Activated T-cell treated with anti-CD3 and anti-CD28 coated beads for 24 hours (primary cell): ENCODE measurements at places on chromosomes 5 and 9.

DNA sequence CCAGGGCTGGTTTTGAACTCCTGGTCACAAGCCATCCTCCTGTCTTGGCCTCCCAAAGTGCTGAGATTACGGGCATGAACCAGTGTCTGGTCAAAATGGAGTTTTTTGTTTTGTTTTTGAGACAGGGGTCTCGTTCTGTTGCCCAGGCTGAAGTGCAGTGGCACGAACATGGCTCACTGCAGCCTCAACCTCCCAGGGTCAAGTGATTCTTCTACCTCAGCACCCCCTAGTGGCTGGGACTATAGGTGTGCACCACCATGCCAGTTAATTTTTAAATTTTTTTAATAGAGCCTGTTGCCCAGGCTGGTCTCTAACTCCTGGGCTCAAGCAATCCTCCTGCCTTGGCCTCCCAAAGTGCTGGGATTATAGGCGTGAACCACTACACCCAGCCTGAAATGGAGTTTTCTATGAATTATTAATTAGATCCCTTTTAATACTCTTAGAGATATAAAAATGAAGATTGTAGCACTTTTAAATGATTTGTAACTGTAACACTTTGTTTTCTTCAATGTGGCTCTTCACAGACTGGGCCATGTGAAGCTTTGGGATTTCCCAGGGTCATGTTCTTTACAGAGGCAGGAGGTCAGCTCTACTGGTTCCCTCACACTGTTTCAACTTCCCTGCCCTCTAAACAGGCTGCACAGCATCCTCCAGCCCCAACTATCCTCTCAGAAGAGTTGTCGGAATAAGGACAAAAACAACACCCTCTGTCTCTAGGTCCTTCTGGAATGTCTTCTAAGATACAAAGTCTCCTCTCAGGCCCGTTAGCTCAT, 32.7 kb upstream of the SPARC start:
- no peak for DNase-seq

GRCh38 chr5:26833596-26833995, 204.8 kb downstream of the CDH9 start:
- DNase-seq = no peak

DNA sequence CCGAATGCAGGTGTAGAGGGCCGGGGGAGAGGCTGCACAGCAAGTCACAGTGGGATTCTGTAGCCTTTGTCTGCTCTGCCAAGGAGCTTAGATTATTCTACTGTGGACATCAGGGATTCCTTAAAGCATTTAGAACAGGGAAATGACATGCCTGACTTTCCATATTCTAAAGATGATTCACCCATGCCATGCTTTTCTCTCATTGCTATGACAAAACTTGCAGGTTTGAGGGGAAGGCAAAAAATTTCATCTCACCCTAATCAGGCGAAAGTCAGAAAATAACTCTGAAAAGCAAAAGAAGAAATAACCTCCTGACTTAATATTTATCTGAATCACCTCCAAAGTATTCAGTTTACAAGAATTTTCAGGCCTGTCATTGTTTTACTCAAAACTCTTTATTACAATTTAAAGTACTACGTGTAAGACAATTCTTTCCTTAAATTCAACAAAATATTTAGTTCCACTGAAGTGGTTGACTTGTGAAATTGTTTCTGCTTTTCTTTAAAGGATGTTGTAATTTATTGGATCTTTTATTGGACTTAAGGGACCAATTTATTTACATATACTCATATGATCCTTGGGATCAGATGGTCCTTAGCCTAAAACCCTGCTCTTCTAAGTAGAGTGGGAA, 30.0 kb upstream of the GAS1 start:
- no peak for DNase-seq

GRCh38 chr9:105054491-105054890, 126.5 kb upstream of the ABCA1 start:
- DNase-seq = no peak

GRCh38 chr5:126744836-126745235, 32.1 kb upstream of the LMNB1 start:
- DNase-seq = no peak

DNA sequence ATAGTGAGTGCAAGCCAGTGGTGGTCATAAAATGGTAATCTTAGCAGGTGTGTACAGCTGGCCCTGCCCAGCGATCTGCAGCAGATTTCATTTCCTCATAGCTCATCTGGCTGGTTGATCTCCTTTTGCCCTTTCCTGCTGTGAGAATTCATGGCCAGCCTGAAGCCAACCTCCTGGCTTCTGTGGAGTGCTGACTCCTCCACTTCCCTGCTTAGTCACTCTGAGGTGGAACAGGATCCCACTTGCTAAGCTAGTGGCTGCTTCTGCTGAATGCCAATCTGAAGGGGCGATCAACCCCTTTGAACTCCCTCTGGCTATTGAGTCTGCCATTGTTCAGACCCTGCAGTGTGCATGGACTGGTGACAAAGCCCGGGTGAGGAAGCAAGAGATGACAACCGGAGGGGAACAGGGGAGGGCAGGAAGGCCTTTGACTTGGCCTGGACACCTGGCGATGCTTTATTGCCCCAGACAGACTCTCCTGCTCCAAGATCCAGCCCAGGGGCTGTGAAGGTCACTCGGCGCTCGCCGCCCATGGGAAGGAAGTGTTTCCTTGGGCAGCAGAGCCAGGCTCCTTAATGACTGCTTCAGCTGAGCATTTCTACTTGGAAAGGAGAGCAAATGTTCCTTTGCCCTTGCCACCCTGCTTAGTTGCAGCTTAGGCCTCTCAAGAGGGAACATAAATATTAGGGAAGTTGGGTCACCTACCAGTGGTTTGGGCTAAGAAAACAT, 341.1 kb downstream of the ZSWIM6 start:
- no peak for DNase-seq

DNA sequence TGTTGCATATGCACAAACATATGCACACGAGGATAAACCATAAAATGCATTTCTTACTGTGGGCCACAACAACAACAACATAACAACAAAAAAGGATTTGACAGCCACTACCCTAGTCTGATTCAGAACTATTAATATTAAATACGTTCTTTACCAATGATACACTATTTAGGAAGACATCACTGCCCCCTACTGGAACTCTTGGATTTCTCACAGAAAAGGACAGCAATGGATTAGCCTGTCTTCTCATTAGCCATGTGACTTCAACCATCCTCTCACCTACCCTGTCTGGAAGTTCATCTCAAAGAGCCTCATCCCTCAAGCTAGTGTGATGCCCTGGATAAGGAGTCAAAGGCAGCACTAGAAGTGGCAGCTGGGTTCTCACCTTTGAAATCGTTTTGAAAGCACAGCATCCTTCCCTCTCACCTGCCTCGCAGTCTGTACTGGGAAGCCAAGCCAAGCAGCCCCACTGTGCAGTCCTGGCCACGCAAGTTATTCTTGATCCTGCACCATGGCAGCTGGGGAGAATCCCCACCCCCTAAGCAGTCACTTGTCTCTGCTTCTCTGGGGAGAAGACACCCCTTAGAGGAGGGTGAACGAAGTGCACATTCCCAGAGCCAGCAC, 64.6 kb downstream of the SH3TC2 start:
- DNase-seq = no peak

DNA sequence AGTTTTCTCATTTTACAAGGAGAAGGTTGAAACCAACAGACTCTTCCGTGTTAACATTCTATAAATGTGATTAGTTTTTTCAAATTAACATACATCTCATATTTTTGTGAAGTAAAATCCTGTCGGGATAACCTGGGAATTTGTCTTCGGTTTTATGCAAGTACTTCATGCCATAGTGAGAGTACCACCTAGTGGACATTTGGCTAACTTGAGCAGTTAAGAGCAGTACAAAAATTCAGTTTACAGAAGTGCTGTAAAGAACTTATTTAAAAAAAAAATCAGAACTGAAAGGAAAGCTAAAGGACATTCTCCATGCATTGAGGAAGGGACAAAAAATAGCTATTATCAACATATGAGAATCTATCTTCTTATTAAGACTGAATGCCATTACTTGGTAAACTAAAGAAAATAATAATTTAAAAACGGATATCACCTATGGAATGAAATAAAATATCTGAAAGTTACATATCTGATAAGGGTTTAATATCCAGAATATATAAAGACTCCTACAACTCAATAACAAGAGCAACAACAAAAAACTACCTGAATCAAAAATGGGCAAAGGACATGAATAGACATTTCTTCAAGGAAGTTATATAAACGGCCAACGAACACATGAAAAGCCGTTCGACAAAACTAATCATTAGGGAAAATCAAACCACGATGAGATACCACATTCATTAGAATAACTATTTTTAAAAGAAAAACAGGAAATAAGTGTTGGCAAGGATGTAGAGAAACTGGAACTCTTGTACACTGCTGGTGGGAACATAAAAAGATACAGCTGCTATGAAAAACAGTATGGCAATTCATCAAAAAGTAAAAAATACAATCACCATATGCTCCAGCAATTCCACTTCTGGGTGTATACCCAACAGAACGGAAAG, 117.0 kb upstream of the GNA14 start:
- DNase-seq = no peak

DNA sequence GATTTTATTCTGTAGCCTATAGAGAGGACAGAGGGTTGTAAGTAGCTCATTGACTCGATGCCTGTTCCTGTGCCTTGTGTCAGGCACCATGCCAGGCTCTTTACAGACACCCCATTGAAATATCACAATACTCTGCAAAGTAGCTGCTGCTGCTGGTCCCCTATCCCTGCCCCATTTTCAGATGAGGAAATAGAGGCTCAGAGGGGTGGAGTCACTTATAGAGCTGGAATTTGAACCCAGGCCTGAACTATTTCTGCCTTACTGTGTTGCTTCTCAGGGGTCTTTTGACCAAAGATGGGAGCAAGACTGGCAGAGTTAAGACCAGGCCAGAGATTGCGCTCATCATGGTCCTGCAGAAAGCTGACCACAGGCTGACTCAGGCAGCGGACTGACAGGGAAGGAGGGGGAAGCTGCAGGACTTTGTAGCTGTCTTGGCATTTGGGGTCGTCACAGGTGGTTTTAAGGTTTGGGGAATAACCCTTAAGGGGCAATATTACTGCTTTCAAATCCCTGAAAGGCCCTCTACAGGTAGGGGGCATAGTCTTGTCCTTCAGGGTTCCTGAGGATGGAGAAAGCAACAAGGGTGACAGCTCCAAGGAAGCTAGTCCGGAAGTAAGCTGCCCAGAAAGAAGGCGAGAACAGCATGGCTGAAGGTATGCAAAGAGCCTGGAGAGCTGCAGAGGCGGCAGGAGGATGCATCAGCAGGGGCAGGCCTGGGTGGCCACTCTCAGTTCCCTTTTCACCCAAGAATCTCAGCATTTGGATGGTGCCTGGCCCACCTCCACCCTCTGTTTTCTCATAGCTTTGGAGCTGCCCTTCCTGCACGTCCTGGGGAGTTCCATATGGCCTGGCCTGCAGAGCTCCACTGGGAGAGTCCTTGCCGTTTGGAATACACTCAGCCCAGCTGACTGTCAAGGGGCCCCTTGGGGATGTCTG, 18.3 kb upstream of the NDST1 start:
- no peak for DNase-seq

DNA sequence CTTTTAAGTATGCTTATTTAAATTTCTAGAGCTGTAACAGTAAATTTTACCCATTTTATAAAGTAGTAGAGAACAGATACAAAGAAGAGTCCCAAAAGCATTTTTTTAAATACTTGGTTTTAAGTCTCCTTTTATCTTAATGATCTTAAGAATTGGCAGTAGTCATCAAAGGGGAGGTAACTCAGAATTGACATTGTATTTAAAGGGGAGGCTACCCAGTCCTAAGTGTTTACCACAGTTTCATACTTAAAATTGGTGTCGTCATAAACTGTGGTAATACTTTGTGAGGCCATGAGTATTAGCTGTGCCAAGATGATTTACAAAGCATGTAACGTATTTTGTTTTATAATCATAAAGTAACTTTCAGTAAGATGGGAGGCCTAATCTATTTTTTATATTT, 14.8 kb downstream of the SLC25A46 start:
- DNase-seq = no peak

GRCh38 chr9:93713716-93714115, 137.3 kb downstream of the PHF2 start:
- DNase-seq = no peak

GRCh38 chr5:118628660-118629354, 359.5 kb downstream of the DTWD2 start:
- DNase-seq = no peak

DNA sequence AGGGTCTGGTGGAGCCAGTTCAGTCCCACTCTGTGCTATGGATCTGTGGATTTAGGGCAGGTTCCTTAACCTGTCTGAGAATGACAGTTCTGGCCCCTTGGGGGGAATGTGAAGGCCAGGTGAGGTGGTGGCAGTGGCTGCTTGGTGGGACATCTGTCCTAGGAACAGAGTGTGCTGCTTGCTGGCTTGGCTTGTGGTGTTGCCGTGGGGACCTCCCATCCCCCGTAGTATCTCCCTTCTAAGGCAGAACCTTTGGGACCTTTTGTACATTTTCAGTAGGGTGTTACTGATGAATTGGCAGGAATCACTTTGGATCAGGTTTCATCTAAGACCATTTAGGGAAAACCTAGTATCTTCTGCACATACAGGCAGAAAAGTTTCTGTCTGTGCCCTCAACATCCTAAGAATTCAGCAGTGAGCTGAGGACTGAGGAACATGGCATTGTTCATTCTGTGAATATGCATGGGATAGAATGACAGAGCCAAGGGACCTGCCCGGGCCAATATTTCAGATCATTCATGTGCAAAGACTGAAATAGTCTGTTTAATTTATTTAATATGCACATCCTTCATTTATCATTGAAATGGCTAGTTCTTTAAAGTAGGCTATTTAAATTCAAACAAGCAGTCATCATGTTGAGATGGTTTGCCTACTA, 64.6 kb downstream of the WNK2 start:
- DNase-seq = no peak

DNA sequence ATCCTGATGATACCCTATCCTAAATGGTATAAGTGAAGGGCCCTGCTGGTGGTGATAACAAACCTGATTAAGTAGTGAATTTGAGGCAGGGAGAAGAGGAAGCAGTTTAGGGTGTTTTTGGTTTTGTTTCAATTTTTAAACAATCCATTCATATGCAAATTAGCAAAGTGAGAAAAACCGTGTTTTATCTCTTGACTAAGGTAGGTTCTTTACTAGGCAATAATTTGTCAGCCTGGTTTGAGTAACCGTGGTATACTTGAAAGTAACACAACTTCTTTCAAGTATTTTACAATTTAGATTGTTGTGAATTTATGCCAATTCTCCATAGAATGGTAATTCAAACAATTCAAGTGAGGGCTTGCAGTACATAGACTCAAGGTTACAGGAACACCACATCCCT, 177.8 kb upstream of the CD180 start:
- no peak for DNase-seq

DNA sequence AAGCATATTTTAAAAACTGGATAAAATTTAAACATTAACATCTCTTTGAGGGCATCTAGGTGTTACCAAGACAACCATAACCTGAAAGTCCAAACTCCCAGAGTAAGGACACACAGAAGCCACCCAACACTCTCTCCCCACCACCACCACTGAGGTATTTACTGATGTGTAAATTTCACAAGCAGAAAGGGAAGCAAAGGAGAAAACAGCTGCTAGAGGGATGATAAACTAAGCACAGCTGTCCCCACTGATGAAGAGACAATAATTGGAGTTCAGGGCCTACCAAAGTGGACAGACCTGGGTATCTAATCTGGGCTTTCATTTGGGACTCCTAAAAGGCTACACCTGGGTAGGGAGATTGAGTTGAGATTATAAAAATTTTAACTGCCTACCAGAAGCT, 63.6 kb downstream of the FRMD3 start:
- no peak for DNase-seq

GRCh38 chr9:73200694-73201452, 49.2 kb downstream of the ANXA1 start:
- no peak for DNase-seq

GRCh38 chr9:94950579-94951323, 224.3 kb downstream of the AOPEP start:
- no peak for DNase-seq
